ENCODE measurements at places on chromosomes 7 and 10. TPM values are rescaled to one million over a fixed set of nuclear protein-coding genes. Genes with fewer than 3 reads are reported as not detected.

DNA sequence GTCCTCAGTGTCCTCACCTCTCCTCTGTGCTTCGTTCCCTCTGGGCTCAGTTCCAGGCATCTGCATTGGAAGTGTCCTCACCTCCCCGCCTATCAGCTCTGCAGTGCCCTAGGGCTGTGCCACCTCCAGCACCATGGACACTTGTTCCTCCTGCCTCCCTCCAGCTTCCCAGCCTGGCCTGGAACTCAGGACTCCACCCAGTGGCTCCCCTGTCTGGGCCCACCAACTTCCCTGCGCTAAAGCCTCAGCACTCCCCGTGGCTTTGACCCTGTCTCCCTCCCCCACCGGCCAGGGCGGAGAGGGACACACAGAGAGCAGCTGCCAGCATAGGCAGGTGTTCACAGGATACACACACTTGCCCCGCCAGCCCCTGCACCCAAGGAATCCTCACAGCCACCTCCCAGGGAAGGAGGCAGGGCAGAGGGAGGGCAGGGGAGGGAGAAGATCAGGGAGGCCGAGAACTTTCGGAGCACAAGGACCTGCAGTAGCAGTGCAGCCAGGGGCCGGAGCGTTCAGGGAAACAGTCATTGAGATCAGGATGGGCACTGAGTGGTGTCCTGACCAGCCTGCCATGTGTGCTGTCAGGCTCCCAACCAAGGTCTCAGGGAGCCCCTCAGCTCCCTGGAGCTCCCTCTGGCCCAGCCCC is 31.3 kb downstream of the ANXA8 start:
- H3K27ac ChIP-seq = no peak overlapping the region
- H3K36me3 ChIP-seq = no peaks in the 10 kb centered on the region
- H3K27me3 ChIP-seq = peaks cover 10% of the 10 kb centered on the region
- no peak for DNase-seq
- peaks cover 5% of the 10 kb centered on the region for H3K4me1 ChIP-seq

DNA sequence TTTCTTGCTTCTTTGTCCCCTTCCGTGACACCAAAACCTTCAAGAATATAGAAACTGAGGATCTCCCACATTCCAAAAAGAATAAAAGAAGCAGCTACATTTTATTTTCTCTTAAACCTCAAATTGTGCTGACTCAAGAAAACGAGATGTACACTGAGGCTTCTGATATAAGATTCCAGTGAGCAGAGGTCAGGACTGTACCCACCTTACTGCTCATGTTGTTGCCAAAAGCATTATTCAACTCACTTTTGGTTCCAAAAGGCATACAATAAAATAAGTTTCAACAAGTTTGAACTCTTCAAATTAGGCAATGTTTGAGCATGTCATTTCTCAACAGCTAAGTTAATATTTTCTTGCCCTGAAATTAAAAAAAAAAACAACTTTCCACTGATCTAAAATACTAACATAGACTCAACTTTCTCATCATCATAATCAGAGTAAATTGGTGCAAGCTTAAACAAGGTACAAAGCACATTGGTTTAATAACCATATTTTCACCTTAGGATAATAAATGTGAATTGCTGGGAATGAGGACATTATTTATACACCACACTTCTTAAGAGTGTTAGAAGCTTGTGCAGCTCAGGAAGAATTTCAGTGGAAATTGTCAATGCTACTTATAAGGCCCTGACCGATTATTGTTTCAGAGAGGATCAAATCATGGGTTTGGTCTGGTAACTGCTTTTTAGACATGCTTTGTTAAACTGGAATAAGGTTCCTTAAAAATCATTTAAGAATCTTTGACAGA is 629.0 kb upstream of the IGFBP3 start:
- H3K4me3 ChIP-seq = no peak overlapping the region
- H3K4me1 ChIP-seq = no peaks in the 10 kb centered on the region
- H3K27me3 ChIP-seq = no peaks in the 10 kb centered on the region
- H3K27ac ChIP-seq = no peak overlapping the region
- H3K36me3 ChIP-seq = no peaks in the 10 kb centered on the region
- DNase-seq = no peak

DNA sequence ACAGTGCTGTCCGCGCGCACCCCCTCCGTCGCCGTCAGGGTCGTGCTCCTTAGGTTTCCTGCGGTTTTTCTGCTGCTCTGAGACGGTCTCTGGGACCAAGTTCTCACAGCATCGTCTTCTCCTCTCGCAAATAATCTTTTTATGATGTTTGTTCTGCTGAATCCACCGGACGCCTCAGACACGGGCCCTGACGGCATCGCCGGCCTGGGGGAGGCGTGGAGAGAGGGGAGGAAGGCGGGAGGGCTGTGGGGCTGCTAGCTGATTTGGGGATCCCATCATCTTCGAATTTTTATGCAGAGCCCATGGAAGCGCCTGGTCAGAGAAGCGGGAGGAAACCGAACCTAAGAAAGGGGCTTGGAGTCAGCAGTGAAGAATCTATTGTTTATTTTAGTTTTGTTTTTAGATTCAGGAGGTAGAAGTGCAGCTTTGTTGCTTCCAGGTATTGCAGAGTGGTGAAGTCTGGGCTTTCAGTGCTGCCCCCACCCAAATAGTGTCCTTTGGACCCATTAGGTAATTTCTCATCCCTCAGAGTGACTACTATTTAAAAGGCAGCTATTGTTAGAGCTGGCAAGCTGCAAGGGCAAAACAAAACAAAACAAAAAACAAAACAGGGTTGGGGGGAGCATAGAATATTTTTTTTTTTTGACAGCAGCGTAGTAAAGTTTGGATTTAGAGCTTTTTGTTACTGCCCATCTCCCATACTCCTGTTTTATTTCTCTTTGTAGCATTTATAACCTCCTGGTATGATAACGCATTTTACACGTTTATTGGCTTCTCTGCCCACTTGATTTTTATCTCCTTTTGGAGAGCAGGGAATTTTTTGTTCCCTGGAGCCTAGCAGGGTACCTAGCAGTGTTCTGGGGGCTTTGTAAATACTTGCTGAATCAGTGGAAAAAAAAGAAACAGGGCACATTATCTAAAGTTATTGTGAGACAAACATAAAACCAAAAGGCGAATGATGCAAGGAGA is 92.6 kb downstream of the SPAG6 start:
- peaks cover 3% of the 10 kb centered on the region for H3K36me3 ChIP-seq
- H3K4me3 ChIP-seq = peak overlapping the region; percentile 95
- DNase-seq = no peak
- H3K27ac ChIP-seq = peak overlapping the region; percentile 97

Gene ADAMTS14
- total RNA-seq = not detected

Gene SLC18A3
- not detected for total RNA-seq

- H3K4me3 ChIP-seq = peak overlapping the region; percentile 79
- H3K36me3 ChIP-seq = peaks cover 44% of the 10 kb centered on the region
These were observed 48.4 kb downstream of the SHH start for GRCh38 chr7:155763691-155764437.

Gene ABCC2
- total RNA-seq = 2.4 TPM

DNA sequence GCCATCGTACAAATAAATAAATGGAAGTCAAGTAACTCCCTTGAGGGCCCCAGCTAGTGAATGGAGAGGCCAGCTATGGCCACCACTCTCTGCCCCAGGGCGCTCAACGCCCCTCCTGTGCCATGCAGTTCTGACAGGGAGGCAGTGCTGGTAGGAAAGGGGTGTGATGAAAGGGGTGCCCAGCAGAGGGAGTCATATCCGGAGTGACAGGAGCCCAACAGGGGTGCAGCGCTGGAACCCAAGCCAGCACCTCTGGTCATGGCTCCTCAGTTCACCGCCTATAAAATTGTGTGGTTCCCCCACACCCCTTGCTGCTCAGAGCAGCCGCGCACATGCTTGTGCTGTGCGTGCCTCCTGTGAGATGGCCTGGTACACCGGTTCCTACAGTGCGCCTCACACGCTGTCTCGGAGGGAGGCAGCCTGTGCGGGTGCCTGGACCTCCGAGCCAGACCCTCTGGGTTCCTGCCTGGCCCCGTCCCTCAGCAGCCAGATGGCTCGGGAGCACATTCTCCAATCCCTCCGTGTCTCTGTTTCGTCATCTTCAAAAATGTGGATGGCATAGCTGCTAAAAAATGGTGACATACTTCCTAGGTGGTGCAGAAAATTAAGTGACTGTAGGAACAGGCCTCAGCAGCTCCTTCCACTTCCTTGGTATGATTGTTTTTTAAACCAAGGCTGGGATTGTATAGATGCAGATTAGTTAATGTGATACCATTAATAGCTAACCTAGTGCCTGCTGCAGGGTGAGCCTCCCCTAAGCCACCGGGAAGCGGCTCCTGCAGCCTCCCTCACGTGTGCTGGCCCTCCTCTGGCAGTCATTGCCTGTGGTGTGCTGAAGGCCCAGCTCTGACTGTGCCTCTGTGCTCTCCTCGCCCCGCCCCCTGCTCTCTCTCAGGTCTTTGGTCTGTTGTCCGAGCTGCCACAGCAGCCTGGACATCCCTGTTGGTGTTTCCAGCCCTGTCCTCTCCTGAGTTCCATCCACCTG is 125.8 kb downstream of the EGFR start:
- H3K27me3 ChIP-seq = peaks cover 2% of the 10 kb centered on the region
- no peaks in the 10 kb centered on the region for H3K36me3 ChIP-seq
- H3K4me1 ChIP-seq = no peaks in the 10 kb centered on the region
- DNase-seq = no peak
- no peak overlapping the region for H3K27ac ChIP-seq

- peak; percentile 47 for DNase-seq
- peak within 1 kb of the TSS; percentile 58 for H3K4me3 ChIP-seq
- H3K4me1 ChIP-seq = peaks cover 3% of the 10 kb centered on the region
- no peaks in the 10 kb centered on the region for H3K36me3 ChIP-seq
- H3K27ac ChIP-seq = no peak within 1 kb of the TSS
These were observed at the start of gene FAM20C for GRCh38 chr7:191981-192649. FAM20C (plus strand) TSS chr7:192571; CDS start chr7:193200, 629 bp downstream.

Gene PAPSS2
- 2.2 TPM for total RNA-seq

GRCh38 chr10:2980791-2981360 is 86.5 kb upstream of the PFKP start:
- peaks cover 2% of the 10 kb centered on the region for H3K27me3 ChIP-seq
- H3K4me1 ChIP-seq = no peaks in the 10 kb centered on the region
- H3K4me3 ChIP-seq = no peak overlapping the region
- H3K36me3 ChIP-seq = no peaks in the 10 kb centered on the region
- DNase-seq = no peak
- no peak overlapping the region for H3K27ac ChIP-seq

DNA sequence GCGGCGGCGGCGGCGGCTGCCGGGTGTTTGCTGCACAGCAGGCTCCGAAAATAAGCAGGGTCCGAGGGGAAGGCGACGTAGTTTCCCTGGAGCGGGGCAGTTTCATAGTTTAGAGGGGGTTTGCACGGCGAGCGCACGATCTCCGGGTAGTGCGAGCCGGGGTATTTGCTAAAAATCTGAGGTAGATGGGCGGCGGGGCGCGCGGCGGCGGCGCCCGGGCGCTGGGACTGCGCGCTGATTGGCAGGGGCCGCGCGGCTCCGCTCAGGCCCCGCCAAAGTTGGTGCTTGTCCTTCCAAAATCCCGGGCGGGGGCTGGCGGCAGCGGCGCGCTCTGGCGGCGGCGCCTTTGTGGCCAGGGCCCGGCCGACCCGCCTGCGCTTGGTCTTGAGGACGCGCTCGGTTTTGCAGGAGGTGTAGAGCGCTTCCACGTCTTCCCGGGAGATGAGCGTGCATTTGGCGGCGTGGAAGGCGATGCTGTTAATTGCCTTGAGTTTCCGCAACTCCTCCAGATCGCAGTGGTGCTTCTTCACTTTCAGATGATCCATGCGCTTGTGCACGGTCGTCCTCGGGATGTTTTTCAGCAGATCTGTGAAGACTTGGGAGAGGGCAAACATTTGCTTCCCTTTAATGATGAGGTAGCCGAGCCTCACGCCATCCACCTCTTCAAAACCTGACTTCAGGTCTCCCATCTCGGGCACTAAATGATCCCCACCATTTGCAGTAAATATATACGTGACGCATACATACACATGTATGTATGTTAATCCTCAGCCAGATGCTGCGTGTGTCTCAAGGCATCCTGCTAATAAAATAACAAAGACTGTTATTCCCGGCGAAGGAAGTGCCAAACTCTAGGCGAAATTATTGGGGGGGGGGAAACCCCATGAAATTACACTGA is 8.1 kb downstream of the SKIDA1 start:
- H3K4me3 ChIP-seq = peak overlapping the region; percentile 87
- peaks cover 31% of the 10 kb centered on the region for H3K4me1 ChIP-seq
- H3K27me3 ChIP-seq = peaks cover 84% of the 10 kb centered on the region
- peak; percentile 54 for DNase-seq

GRCh38 chr10:35726846-35727245 is 84.8 kb upstream of the FZD8 start:
- no peaks in the 10 kb centered on the region for H3K36me3 ChIP-seq
- no peaks in the 10 kb centered on the region for H3K27me3 ChIP-seq
- no peak overlapping the region for H3K27ac ChIP-seq
- H3K4me1 ChIP-seq = no peaks in the 10 kb centered on the region

Gene SPRN
- total RNA-seq = not detected

Gene LOXL4
- total RNA-seq = not detected

Gene C10orf53
- not detected for total RNA-seq

DNA sequence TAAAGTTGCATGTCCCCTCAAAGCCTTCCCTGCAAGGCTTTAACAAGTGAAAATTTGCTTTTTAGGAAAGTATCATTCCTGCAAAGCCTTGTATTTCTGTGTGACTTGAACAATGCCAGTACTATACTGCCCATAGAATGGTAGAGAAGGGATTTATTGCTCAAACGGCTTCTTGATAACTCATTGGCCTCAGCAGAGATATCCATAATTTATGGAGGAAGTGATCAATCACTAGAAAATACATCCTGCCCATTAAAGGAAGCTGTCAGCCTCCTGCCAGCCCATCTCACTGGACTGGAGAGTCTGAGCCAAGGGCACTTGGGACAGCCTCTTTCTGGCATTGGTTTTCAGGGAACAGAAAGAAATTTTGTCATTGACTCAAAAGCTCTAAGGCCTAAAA is 152.6 kb downstream of the XPNPEP1 start:
- no peak overlapping the region for H3K4me3 ChIP-seq
- no peak for DNase-seq
- no peaks in the 10 kb centered on the region for H3K27me3 ChIP-seq

Gene TBXAS1
- 2.1 TPM for total RNA-seq

Measured in activated naive CD8-positive, alpha-beta T cell treated with anti-CD3 and anti-CD28 coated beads, Interleukin-2, amount 10 ng/mL, durations not matched to agents 7 days and 5 days (primary cell).